Uterus (tissue), 4 donors: ENCODE measurements at places on chromosomes 1 and 21. TPM values are rescaled to one million over a fixed set of nuclear protein-coding genes. Genes with fewer than 3 reads are reported as not detected.
A peak's percentile ranks its signal among the peaks of the same experiment; 100 is the strongest.

- no peaks in the 10 kb centered on the region for H3K4me1 ChIP-seq
- no peaks in the 10 kb centered on the region for H3K27me3 ChIP-seq
- peak; percentile 54 for DNase-seq
- peak overlapping the region; percentile 97 for H3K27ac ChIP-seq
- H3K4me3 ChIP-seq = peak overlapping the region; percentile 55
These were observed 1.6 kb downstream of the COL6A2 start for GRCh38 chr21:46099476-46099875.

GRCh38 chr1:192872010-192872409, 63.2 kb downstream of the RGS2 start:
- DNase-seq = no peak
- no peaks in the 10 kb centered on the region for H3K4me1 ChIP-seq
- no peak overlapping the region for H3K27ac ChIP-seq
- no peaks in the 10 kb centered on the region for H3K27me3 ChIP-seq
- H3K36me3 ChIP-seq = no peaks in the 10 kb centered on the region
- H3K4me3 ChIP-seq = no peak overlapping the region

DNA sequence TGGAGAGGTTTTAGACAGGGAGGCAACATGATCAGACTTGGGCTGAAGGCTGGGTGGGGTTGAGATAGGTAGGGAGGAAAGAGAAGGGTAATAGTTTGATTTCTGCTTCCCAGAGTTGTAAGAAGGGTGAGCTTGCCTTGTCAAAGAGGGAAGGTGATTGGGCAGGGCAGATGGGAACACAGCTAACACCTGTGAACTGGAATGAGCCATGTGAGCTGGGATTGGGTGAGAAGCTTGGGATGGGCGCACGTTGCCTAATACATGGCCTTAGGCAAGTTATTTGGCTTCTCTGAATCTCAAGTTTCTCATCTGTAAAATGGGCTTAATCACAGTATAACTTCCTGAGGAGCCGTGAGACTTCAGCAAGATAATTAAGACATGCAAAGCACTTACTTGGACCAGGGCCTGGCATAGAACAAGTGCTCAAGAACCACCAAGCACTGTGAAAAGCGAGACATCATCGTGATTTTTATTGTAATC, 33.8 kb upstream of the ID3 start:
- peaks cover 4% of the 10 kb centered on the region for H3K4me1 ChIP-seq
- no peak overlapping the region for H3K4me3 ChIP-seq
- no peak overlapping the region for H3K27ac ChIP-seq
- H3K36me3 ChIP-seq = no peaks in the 10 kb centered on the region
- DNase-seq = no peak

GRCh38 chr1:245060684-245061374, 94.0 kb upstream of the KIF26B start:
- H3K4me3 ChIP-seq = no peak overlapping the region
- H3K4me1 ChIP-seq = no peaks in the 10 kb centered on the region
- no peak overlapping the region for H3K27ac ChIP-seq
- H3K36me3 ChIP-seq = no peaks in the 10 kb centered on the region
- DNase-seq = no peak
- no peaks in the 10 kb centered on the region for H3K27me3 ChIP-seq

DNA sequence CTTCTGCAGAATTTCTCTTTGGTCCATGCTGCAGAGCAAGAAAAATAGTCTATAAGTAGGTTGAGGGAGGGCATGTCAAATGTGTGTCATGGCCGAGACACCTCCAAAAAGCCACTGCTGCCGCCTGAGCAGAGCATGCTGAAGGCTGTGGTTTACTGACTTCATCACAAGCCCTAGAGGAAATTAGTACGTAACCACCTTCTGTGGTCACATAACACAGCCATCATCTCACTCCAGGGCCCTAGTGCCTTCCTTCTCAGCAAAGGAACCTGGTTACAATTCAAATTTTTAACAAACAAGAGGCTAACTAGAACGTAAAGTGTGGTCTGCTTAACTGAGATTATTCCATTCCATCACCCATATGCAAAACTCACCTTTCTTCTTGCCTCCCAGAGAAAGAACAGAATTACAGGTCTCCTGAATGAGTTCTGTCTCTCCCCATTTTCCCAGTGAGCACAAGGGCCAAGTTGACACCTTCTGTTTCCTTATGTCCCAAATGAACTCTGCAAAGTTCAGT, at the start of gene PTPN22:
TSS of gene PTPN22 (minus strand) at position 116 of the 517 bp plus-strand sequence.
- DNase-seq = no peak
- H3K4me1 ChIP-seq = no peaks in the 10 kb centered on the region
- no peak within 1 kb of the TSS for H3K4me3 ChIP-seq
- no peaks in the 10 kb centered on the region for H3K36me3 ChIP-seq
- no peaks in the 10 kb centered on the region for H3K27me3 ChIP-seq

GRCh38 chr1:228546541-228547463, 59.6 kb downstream of the RNF187 start:
- H3K4me3 ChIP-seq = no peak overlapping the region
- H3K36me3 ChIP-seq = no peaks in the 10 kb centered on the region
- no peak for DNase-seq
- H3K4me1 ChIP-seq = no peaks in the 10 kb centered on the region

DNA sequence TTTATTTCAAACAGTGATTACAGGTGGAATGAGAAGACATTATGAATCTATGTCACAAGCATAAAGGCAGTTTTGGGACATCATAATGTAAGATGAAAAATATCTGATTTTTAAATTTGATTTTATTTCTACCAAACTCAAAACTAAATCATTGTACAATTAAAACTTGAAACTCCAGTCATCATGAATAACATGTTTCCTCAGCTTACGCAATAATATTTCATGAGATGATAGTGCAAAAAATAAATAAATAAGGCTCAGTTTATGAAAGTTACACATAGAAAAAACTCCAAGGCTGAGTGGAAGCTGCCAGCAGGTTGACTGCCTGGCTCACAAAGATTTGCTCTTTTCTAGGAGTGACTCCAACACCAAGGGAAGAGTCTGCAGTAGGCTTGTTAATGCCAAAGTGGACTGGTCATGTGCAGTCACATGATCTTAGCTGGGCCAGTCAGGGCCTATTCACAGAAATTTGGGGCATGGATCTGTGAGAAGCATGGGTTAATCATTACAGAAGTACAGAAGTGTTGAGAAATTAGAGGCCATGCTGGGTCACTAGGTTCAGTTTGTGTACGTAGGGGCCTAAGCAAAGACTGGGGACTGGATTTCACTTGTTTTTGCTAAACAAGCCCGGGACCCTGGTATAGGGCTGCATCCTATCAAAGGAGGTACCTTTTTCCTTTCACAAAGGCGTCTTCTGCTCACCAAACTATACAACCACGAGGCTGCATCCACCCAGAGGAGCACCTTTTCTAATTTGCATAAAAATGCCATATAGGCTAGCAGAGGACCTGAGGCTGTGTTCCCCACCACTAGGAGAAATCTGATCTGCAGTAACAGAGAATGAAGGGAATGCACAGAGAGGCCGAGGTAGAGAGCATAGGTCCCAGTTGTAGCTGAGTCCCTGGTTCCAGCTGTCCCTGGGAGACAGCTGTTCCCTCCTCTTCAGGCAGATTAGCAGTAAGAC, 4.9 kb upstream of the ABCA4 start:
- no peaks in the 10 kb centered on the region for H3K27me3 ChIP-seq
- no peak overlapping the region for H3K4me3 ChIP-seq
- no peaks in the 10 kb centered on the region for H3K36me3 ChIP-seq
- DNase-seq = no peak

Gene AXDND1
- total RNA-seq = 0.55 TPM

Gene TEX50
- not detected for total RNA-seq
